ENCODE measurements at places on chromosomes 16 and 17. TPM values are rescaled to one million over a fixed set of nuclear protein-coding genes. Genes with fewer than 3 reads are reported as not detected.

NPIPA7 gene
- total RNA-seq: 7.7 TPM

NT5M gene
- total RNA-seq: 1.9 TPM

XYLT1 gene
- total RNA-seq: 12.1 TPM

C16orf96 gene
- 0.32 TPM for total RNA-seq

KRTAP1-5 gene
- total RNA-seq: not detected

P2RX5 gene
- 1.6 TPM for total RNA-seq

NAGLU gene
- total RNA-seq: 46.9 TPM

PYCARD gene
- 49.5 TPM for total RNA-seq

KRTAP9-2 gene
- not detected for total RNA-seq

PRSS27 gene
- total RNA-seq: 0.81 TPM

C1QTNF8 gene
- not detected for total RNA-seq

ZG16 gene
- not detected for total RNA-seq

KRT15 gene
- 24.3 TPM for total RNA-seq

SCO1 gene
- total RNA-seq: 25.4 TPM

SLC39A11 gene
- total RNA-seq: 33.7 TPM

NAGS gene
- total RNA-seq: 7.1 TPM

CCL14 gene
- 110 TPM for total RNA-seq

MAF gene
- total RNA-seq: 66.4 TPM

AGRP gene
- 4.9 TPM for total RNA-seq

FAHD1 gene
- 17.2 TPM for total RNA-seq

SULT1A4 gene
- 20.0 TPM for total RNA-seq

SLC5A11 gene
- total RNA-seq: not detected

GAS7 gene
- total RNA-seq: 50.6 TPM

SPATA32 gene
- total RNA-seq: not detected

PEX12 gene
- 4.7 TPM for total RNA-seq

HEATR9 gene
- 0.17 TPM for total RNA-seq

MYOCD gene
- 4.1 TPM for total RNA-seq

ABCC3 gene
- 65.4 TPM for total RNA-seq

MPG gene
- total RNA-seq: 42.5 TPM

HOXB1 gene
- not detected for total RNA-seq

MAPT gene
- total RNA-seq: 5.1 TPM

MT1X gene
- total RNA-seq: 111 TPM

CDH8 gene
- 0.78 TPM for total RNA-seq

ATP2C2 gene
- 48.9 TPM for total RNA-seq

GINS2 gene
- total RNA-seq: 0.46 TPM

DPEP3 gene
- total RNA-seq: not detected

USP32 gene
- 72.4 TPM for total RNA-seq

TMED6 gene
- 0.69 TPM for total RNA-seq

GPRC5C gene
- 48.6 TPM for total RNA-seq

TMEM98 gene
- total RNA-seq: 72.9 TPM

ENPP7 gene
- total RNA-seq: not detected

C16orf74 gene
- total RNA-seq: 2.7 TPM

TIGD7 gene
- total RNA-seq: 6.9 TPM

GJD3 gene
- 2.8 TPM for total RNA-seq

CD300LB gene
- total RNA-seq: 1.3 TPM

GNGT2 gene
- 8.5 TPM for total RNA-seq

TPSB2 gene
- 181 TPM for total RNA-seq

KCNJ12 gene
- 2.5 TPM for total RNA-seq

LRRC36 gene
- total RNA-seq: 27.4 TPM

TNFRSF13B gene
- total RNA-seq: not detected

HYDIN gene
- total RNA-seq: 2.7 TPM

ZP2 gene
- total RNA-seq: 0.67 TPM

KRT20 gene
- not detected for total RNA-seq

All from upper lobe of right lung (tissue), 1 donor.